Esophagus squamous epithelium (tissue), 5 donors: ENCODE measurements at places on chromosomes 3 and 15.

DNA sequence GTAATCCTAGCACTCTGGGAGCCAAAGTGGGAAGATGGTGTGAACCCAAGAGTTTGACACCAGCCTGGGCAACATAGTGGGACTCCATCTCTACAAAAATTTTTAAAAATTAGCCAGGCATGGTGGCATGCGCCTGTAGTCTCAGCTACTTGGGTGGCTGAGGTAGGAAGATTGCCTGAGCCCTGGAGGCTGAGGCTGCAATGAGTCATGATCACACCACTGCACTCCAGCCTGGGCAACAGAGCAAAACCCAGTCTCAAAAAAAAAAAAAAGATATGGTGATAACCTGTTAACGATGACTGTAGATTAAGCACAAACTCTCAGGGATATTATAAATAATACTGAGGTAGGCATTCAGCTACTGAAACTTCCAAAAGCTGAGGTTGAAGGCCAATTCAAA lies 107.5 kb downstream of the SLC49A4 start:
- no peak for DNase-seq

GRCh38 chr3:11393401-11393800 lies 121.2 kb downstream of the ATG7 start:
- DNase-seq = no peak

DNA sequence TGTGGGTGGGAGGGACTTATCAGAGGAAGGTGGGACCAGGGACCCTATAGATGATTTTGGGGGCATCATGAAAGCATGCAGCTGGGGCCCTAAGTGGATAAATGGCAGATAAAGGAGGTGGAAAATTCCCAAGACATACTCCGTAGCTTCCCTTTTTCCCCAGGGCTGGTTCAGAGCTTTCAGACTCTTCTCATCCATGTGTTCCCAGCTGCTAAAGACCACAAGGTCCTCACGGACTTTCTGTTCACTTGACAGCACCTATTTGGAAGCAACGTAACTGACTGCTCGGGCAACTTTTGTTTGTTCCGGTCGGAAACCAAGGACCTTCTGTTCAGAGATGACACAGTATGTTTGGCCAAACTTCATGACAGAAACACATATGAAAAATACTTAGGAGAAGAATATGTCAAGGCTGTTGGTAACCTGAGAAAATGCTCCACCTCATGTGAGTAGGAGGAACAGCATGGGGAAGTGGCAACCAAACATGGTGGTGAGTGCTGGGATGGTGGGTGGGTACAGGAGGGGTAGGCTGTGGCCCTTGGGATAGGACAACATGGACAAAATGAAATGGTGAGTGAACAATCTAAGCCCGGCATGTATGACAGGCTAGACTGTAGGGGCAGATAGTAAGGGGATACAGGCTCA lies 28.7 kb upstream of the SRPRB start:
- no peak for DNase-seq

GRCh38 chr15:90872486-90873184 lies 4.2 kb downstream of the FURIN start:
- DNase-seq = no peak

DNA sequence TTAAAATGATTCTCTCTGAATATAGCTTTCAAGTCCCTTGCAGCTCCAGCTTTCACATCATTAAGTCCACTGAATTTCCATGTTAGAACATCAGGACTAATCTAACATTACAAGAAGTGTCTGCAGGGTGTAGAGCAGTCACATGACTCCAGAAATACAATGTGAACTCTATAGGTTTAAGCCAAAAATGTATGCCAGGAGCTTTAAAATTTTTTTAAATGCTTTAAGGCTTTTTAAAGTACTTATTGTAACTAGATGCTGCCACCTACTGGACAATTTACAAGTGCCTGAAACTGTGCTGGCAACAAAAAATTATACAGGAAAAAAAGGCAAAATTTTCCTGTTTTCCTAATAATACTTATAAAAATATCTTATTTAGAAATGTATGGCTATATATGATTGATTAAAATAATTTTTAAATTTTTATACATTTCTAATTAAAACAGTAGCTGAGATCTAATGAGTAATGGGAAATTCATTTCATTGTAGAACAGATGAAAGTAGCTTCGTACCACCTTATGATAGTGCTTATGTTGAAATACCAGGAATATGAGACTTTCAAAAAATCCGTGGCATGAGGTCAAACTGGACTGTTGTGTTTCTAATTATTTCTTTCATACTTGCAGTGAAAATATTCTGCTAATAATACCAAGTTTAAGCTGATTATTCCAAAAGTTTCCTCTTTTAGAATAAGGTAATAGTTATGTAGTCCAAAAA lies 25.7 kb downstream of the FSIP1 start:
- DNase-seq = no peak

DNA sequence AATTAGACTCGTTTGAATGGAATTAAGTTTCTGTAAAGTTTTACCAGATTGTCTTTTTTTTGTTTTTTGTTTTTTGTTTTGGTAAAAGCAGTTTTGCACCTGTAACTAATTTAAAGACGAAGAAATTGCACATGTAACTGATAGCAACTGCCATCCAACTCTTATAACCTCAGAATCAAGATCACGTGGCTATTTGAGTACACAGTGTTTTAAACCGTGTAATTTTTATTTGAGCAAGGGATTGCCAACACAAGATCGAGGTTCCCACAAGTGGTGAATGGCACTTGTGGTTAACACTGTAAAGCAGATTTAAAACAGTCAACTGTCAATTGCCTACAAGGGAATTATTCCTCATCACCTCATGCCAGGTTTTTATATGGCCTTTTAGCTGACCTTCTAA lies 67.3 kb downstream of the PPARG start:
- no peak for DNase-seq
